ENCODE measurements at places on chromosomes 5 and 9.

DNA sequence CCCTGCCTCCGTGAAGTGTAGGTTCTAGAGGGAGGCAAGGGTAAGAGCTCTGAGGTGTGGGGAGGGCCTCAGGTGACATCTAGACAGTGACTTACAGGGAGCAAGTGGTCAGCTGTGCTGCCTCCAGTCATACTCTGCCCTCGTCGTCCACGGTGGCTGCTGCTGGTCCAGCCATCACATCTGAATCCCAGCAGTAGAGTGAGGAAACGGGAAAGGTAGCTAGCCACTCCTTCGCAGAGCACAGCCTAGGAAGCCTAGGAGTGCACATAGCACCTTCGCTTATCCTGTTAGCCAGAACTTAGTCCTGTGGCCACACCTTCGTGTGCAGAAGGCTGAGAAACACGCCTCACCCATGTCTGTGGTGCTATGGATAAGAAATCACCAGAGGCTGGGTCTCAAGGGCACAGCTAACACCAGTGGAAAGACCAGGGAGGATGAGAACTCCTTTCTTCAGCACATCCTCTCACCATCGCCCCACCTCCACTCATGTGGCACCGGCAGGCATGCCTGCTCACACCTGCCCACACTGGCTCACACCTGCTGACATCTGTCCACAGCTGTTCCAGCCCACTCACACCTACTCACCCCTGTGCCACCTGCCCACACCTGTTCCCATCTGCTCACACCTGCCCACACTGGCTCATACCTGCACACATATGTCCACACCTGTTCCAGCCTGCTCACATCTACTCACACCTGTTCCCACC, 44.5 kb upstream of the SLC6A19 start:
- no peak for DNase-seq

GRCh38 chr5:124948062-124948753, 201.8 kb upstream of the ZNF608 start:
- no peak for DNase-seq

DNA sequence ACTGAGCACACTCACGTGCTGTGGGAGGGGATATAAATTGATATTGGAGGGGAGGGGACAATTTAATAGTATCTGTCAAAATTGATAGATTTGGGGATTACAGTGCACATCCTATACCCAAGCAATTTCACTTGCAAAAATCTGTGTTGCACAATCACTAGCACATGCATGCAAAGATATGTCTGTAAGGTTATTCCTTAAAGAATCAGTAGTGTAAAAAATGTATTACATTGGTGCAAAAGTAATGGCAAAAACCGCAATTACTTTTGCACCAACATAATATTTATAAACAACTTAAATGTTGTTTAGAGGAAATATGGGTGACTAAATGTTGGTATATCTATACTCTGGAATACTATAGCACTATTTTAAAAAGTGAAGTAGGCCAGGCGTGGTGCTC, 108.7 kb downstream of the LHX2 start:
- DNase-seq: no peak

GRCh38 chr5:67092535-67092934, 104.1 kb downstream of the CD180 start:
- no peak for DNase-seq

- DNase-seq: no peak
Measured at GRCh38 chr9:100591139-100591538, 13.3 kb downstream of the CAVIN4 start.

DNA sequence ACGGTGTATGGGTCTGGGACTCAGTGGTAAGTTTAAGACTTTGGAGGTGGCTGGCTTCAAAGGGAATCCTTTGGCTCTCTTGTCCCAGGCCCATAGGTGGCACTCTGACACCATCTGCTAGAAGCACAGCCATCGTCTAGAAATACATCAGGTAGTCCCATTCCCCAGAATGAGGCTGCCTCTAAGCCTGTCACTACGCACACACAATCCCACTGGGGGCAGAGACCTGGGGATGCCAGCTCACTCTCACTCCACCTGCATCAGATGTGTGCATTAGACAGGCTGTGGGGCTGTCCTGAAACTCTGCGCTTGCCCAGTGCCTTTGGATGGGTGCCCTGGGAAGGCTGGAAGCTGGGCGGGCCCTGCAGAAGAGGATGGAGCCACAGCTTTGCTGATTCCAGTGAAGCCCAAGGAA, 127.5 kb upstream of the PANK3 start:
- peak; percentile 38 for DNase-seq

GRCh38 chr5:170217831-170218230, 15.0 kb upstream of the C5orf58 start:
- no peak for DNase-seq

DNA sequence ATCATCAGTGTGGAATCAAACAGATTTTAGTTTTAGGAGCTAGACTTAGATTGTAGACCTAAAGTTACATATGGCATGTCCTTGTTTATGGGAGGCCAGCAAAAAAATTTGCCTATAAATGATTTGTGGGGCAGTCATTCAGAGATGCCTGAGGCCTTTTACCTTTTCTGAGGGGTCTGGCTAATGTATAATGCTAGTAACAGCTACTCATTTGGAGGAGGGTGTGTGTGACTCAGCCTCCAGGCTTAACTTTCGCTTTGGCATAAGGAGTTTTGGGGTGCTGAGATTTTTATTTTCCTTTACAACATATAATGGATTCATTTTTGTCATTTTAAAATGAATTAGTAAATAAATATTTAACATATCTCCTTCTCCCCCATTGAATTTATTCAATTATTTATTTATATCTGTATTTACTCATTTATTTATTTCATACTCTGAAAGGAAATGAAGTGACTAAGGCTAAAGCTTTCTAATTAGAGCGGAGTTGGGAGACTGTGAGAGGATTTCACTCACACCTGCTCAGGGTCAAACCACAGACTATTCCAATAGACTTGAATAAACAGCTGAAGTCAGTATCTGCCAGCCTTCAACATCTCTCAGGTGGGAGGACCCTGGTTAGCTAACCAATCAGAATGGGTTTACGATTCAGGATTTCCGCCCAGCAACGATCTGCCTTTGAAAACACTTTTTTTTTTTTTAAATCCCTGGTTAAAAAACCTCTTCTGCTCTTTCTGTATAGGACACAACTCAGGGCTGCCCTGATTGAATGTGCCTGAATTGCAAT, 487.5 kb upstream of the SGCD start:
- DNase-seq: no peak

DNA sequence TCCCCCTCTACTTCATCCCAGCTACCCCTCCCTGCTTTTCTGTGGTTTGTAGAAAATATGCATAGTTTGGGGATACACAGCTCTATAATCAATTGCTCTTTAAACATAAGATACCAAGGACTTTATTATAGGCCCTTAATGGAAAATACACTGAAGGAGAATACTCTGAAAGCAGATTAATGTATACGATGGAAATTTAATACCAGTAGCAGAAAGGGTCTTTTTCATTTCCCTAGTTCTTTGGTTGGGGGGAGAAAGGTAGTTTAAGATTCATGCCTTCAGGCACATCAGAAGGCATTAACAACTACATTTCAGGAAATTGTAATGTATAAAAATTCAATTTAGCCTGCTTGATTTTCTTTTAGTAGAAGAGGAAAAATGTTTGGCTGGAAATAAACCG, 452.9 kb upstream of the ZNF608 start:
- no peak for DNase-seq

GRCh38 chr9:132792547-132792946, 85.5 kb downstream of the AK8 start:
- DNase-seq: no peak

DNA sequence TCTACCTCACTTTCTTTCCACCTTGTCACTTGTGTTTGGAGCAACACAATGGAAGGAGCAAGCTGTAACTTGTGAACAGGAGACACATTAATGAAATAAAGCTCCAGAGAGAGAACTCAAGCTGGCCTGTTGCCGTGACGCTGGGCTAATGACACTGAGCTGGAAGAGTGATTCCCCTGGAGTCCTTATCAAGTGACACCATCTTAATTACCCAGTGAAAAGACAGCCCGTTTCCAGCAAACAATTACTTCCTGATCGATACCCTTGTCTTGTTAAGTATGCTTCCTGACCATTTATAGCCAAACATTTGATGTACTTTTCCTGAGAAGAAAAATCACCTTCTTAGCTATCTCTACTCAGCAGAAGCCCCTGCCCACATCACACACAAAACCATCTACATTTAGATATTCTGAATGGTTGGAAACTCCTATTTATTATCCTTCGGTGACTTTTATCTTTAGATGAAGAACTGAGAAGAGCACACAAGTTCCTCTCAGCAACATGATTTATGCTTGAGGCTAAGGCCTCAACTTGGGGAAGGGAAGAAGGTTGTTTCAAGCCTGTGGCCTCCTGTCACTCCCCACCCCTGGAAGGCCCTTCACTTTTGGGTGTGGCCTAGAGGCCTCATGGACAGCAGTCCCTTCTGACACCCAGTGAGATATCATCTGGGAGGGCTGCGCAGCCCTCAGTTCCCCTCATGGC, 34.1 kb downstream of the CRHBP start:
- no peak for DNase-seq

DNA sequence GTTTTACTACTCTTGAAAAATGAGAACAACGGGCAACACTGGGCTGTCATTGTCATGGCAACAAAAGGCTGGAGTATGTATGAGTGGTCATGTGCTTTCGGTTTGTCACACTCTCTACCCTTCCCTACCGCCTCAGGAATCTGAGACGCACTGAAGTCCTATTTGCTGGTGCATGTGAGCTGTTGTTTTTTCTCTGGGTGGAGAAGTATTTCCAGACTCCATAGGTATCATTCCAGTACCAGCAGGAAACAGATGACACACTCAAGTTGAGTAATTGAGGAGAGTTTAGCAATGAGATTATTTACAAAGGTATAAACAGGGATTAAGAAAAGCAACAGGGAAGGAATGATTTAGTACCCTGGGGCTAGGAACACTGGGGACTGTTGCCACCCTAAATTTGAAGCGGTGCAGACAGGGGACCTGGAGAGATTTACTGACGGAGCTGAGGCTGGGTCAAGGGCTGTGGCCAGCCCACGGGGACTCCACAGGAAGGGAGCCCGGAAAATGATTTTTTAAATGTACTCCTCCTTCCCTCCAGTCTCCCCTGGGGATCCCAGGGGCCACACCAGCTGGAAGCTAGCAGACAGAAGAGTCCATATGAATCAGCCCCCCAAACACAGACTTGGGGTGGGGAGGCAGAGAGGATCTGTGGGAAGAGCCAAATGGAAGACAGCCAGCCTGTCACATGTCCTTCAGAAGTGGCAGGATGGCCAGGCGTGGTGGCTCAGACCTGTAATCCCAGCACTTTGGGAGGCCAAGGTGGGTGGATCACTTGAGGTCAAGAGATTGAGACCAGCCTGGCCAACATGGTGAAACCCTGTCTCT, 13.2 kb upstream of the ZBTB43 start:
- no peak for DNase-seq

GRCh38 chr5:66994790-66995189, 201.8 kb downstream of the CD180 start:
- no peak for DNase-seq

DNA sequence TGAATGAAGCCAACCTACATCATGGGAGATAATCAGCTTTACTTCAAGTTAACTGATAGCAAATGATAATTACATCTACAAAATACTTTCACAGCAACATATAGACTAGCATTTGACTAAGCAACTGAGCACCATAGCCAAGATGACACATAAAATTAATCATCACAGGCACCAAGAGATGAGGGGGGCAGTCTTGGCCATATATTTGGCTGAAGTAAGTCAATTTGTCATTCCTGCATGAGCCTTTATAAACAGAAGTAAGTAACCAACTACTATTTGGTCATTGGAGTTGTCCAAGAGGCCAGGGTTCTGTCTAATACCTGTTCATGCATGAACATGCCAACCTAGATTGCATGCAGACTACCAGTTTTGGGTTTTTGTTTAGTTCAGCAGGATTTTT, 53.6 kb downstream of the PDCD1LG2 start:
- DNase-seq: no peak

DNA sequence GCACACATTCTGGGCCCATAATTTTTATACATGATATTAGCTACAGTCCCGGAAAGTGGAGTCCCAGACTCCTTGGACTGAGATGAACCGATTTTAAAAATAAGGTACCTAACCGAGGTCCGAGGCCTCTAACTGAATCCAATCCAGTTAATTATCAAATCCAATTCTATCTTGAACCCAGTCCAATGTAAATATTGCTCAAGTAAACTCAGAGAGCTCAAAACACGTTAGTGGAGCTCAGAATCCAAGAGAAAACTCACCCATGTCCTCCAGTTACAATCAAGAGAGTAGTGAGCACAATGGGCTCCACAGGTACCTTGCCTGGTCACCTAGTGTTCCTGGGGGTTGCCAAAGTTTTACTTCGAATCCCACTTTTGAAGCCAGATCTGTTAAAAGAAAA, 37.9 kb upstream of the DIRAS2 start:
- DNase-seq: no peak

DNA sequence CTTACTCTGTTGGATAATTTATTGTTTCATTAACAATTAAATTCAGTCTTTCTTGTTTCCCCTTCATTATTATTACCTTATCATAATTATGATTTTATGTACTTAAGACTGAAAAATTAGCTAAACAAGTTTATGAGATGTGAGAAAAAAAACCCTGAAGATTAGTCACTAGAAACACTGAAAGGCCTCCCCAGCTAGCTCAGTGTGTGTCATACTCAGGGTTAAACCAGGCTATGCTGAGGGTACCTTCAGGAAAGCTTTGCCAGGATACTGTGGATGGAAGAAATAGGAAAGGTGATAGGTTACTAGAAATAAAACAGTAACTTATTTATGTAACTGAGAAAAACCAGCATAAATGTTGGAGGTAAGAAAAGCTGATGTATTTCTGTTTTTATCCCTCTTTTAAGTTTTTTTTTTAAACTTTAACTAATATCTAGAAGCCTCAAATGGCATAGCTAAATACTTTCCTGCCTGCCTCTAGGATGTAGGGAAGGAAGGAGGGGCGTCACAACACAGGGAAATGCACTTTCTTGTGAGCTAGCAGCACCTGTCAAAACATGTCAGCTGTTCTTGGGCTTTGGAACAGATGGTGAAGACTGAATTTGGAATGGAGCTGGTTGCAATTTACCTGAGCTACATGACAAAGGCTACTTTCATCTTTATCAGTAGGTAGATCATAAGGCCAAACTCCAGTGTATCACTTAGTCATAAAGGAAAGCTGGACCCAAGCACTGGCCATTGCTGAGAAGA, 24.2 kb downstream of the NMRK1 start:
- DNase-seq: no peak

DNA sequence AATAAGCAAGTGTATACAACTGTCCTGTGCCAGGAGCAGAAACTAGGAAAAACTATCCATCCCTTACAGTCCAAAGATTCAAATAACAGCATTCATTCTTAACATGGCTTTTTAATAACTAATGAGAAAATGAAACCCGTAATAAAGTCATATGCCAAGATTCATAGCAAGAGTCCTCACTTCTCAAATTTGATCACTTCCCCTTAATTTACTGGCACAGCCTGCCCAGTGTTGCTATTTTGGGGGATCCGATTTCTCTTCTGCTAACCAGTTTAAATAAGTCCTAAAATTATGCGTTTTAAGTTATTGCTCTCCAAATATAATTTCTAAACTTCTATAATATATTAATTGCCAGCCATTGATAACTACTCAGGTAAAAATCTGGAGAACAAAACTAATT, 177.0 kb upstream of the PTGER4 start:
- DNase-seq: no peak
